Thyroid gland (tissue), 4 donors: ENCODE measurements at places on chromosomes 7 and 10. TPM values are rescaled to one million over a fixed set of nuclear protein-coding genes. Genes with fewer than 3 reads are reported as not detected.

DNA sequence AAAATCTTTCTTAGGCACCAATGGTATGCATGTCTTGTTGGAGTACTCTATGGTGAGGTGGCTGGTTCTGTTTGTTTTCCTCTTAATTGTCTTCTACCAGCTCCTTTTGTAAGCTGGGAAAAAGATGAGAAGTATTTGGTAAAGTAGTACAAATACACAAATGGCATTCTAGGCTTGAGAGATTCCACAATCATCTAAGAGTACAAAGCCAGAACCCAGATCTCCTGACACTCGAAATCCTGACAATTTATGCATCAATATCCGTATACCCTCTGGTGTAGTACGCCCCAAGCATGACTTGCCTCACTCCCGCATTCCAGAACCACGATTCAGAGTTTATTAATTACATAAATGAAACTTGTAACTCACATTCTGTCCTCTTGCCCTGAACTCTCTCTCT, 43.5 kb downstream of the CDCA7L start:
- no peaks in the 10 kb centered on the region for H3K4me1 ChIP-seq
- H3K27ac ChIP-seq, result no peak overlapping the region
- no peak overlapping the region for H3K4me3 ChIP-seq
- H3K27me3 ChIP-seq, result no peaks in the 10 kb centered on the region
- DNase-seq, result no peak

Gene MYOZ1
- total RNA-seq, result 6.0 TPM

DNA sequence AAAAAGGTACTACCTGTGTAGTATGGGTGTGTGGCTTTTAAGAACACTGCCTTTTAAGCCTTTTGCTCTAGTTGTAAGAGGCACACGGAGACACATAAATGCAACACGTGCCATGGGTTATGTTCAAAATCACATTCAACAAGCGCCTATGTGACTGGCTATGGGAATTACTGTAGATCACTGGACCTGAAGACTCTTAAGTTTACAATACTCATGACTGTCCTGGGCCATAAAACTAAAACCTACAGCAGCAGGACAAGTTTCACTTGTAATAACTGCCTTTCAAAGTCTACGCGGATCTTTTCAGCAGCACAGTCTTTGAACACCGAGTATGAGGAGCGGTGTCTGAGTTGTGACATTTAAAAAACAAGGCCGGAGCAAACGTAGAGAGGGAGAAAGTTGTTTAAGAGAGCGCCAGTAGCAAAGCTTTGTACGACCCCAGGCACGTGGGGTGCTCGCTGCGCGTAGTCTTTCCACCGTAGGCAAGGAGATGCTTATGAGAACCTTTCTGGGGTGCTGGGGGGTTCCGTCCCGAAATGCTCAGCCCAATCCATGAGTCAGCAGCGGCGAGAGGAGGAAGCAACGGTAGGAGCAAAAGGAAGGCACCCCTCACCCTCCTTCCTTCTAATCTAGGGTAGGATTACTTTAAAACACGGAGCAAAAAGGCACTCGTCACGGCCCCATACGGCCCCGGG, 662 bp downstream of the DNAJC2 start:
- peak overlapping the region; percentile 84 for H3K4me3 ChIP-seq
- H3K36me3 ChIP-seq, result no peaks in the 10 kb centered on the region
- peaks cover 23% of the 10 kb centered on the region for H3K4me1 ChIP-seq
- no peak for DNase-seq
- no peaks in the 10 kb centered on the region for H3K27me3 ChIP-seq

DNA sequence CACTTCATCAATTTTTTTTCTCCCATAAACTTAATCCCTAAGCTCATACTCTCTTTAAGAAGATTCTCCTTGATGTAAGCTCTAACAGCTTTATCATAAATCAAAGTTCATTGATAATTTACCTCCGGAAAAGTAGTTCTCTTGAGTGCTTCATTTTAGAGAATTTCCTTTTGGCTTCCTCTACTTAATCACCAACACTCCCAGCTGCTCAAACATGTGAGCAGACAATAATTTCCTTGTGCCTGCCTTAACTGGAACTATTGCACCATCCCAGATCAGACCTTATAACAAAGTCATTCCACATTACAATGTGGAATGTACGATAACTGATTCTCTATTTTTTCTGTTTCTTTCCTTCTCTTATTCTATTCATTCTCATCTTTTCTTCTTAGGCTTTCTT, 5.9 kb downstream of the FEZF1 start:
- H3K4me3 ChIP-seq, result no peak overlapping the region
- H3K4me1 ChIP-seq, result peaks cover 9% of the 10 kb centered on the region
- H3K36me3 ChIP-seq, result no peaks in the 10 kb centered on the region
- no peak for DNase-seq
- H3K27me3 ChIP-seq, result peaks cover 43% of the 10 kb centered on the region
- H3K27ac ChIP-seq, result no peak overlapping the region

DNA sequence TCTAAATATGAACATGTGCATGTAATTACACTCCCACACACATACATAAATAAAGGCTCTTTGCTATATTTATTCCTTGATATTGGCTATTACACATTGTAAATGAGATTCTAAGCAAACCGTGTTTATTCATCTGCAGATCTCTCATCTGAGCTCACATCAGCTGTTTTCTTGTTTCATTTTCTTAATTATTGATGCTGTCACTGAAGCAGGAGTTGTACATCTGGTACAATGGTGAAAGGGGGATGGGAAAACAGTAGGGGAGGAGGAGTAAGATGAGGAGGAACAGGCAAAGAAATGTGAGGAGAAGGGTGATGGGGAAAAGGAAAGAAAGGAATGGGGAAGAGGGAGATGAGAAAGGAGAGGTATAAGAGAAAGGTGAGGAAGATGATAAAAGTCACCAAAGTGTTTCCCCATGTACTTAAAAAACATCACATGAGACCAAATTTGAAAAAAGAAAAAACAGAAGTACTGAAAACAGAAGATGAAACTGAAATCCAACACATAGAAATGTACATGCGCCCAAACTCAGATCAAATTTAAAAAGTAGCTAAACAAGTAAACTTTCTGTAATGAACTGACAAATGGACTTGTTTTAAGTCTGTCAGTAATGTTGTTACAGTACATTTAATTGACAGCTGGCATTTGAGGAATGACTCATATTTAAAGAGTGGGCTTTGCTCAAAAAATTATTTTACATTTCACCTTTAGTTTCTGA, 472.2 kb downstream of the ARL4A start:
- H3K4me3 ChIP-seq, result no peak overlapping the region
- no peaks in the 10 kb centered on the region for H3K4me1 ChIP-seq
- H3K27ac ChIP-seq, result no peak overlapping the region
- DNase-seq, result no peak

DNA sequence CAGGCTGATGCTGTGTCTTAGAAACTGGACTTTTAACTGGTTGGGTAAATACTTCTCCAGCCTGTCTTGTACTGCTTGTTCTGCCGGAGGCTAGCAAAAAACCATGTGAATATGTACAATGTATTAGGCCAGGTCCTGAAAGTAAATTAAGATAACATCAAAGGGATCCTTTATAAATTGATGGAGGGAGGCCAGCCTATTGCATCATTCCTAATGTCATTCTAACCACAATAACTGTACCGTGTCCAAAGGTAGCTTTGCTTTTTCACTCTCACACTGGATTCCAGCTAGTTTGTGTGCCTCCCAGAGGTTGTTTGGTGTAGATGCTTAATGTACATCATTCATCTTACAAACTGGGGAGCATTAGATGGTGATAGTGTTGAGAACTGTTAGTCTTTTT, 91.2 kb upstream of the SEM1 start:
- H3K4me3 ChIP-seq, result no peak overlapping the region
- H3K27ac ChIP-seq, result no peak overlapping the region
- no peaks in the 10 kb centered on the region for H3K4me1 ChIP-seq
- H3K27me3 ChIP-seq, result no peaks in the 10 kb centered on the region

GRCh38 chr7:147525325-147525724, 1065.2 kb upstream of the C7orf33 start:
- H3K36me3 ChIP-seq, result no peaks in the 10 kb centered on the region
- no peaks in the 10 kb centered on the region for H3K4me1 ChIP-seq
- no peak overlapping the region for H3K27ac ChIP-seq
- DNase-seq, result no peak

DNA sequence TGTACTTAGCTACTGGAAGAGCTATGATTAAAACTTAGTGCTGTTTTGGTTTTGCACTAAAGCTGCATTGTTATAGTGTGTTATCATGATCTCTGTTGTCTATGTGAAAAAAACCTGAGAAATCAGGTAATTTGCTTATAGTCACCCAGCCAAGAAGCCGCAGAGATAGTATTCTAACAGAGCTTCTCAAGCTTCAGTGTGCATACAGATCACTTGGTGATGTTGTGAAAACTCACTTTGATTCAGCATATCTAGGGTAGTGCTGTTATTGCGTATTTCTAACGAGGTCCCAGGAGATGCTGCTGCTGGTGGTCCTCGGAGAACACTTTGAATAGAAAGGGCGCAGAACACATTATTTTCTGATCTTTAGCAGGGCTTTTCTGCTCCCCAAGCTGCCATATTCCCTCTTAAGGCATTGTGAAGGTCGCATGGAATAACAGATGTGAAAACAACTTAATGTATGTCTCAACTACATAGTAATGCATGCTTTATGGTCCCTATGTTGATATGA, 68.4 kb upstream of the PDCD4 start:
- peaks cover 17% of the 10 kb centered on the region for H3K4me1 ChIP-seq
- no peak overlapping the region for H3K4me3 ChIP-seq
- H3K27me3 ChIP-seq, result no peaks in the 10 kb centered on the region
- no peak for DNase-seq
- H3K27ac ChIP-seq, result peak overlapping the region; percentile 94
- H3K36me3 ChIP-seq, result no peaks in the 10 kb centered on the region

- H3K27me3 ChIP-seq, result no peaks in the 10 kb centered on the region
- DNase-seq, result no peak
- peaks cover 46% of the 10 kb centered on the region for H3K4me1 ChIP-seq
- no peaks in the 10 kb centered on the region for H3K36me3 ChIP-seq
Measured at GRCh38 chr10:22683140-22683389, 31.3 kb downstream of the PIP4K2A start.

Gene SCD
- total RNA-seq, result 29.7 TPM

Gene PCLO
- 28.3 TPM for total RNA-seq

DNA sequence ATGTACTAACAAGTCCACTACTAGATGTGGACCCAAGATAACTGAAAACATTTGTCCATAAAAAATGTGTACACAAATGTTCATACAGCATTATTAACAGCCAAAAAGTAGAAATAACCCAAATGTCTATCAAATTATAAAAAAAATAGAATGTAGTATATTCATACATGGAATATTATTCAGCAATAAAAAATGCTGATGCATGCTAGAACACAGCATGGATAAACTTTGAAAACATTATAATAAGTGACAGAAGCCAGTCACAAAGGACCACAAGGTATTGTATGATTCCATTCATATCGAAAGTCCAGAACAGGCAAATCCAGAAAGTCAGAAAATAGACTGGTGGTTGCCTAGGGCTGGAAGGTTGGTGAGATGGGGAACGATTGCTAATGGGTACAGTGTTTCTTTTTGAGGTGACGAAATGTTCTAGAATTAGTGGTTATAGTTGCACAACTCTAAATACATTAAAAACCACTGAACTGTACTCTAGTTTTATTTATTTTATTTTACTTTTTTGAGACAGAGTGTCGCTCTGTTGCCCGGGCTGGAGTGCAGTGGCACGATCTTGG, 43.3 kb upstream of the ANLN start:
- no peaks in the 10 kb centered on the region for H3K27me3 ChIP-seq
- H3K36me3 ChIP-seq, result no peaks in the 10 kb centered on the region
- no peak overlapping the region for H3K4me3 ChIP-seq
- H3K4me1 ChIP-seq, result no peaks in the 10 kb centered on the region

Gene LDB3
- 1.5 TPM for total RNA-seq

DNA sequence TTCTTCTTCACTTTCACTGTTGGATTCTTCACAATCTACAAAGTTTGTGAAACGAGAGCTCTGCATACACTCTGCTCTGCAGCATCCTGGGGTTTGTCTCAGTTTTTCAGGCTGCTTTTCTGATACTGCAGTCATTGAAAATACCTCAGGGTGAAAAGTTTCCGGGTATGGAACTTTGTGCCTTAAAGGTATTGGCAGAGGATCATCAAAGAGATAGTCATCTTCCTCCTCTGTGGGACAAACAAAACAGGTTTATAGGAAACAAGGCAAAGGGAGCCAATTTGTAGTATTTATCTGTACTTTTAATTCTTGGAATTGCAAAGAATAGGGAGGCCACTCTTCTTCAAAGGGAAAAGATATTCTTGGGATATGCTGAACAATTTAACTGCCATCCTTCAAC, 30.4 kb downstream of the SUV39H2 start:
- DNase-seq, result no peak
- no peaks in the 10 kb centered on the region for H3K27me3 ChIP-seq
- no peak overlapping the region for H3K27ac ChIP-seq
- peaks cover 14% of the 10 kb centered on the region for H3K36me3 ChIP-seq
- H3K4me3 ChIP-seq, result no peak overlapping the region

Gene PKD2L1
- total RNA-seq, result not detected

DNA sequence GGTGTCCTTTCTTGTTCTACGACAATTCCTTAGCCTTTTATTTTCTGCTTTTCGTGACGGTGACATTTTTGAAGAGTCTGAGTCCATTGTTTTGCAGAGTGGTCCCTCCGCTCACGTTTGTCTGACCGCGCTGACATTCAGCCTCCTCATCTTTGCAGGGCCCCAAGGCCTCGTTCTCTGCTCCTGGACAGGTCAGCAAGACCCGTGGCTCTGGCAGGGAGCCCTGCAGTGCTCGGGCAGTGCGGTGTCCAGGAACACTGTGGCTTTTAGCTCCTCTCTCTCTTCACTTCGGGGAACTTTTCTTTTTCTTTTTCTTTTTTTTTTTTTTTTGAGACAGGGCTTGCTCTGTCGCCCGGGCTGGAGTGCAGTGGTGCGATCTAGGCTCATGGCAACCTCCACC, 142.5 kb downstream of the DNAJB6 start:
- H3K36me3 ChIP-seq, result no peaks in the 10 kb centered on the region
- H3K27me3 ChIP-seq, result no peaks in the 10 kb centered on the region
- DNase-seq, result no peak
- H3K4me3 ChIP-seq, result no peak overlapping the region

GRCh38 chr10:130354976-130355795, 219.0 kb downstream of the GLRX3 start:
- H3K27me3 ChIP-seq, result no peaks in the 10 kb centered on the region
- DNase-seq, result no peak
- no peaks in the 10 kb centered on the region for H3K4me1 ChIP-seq
- H3K36me3 ChIP-seq, result no peaks in the 10 kb centered on the region

DNA sequence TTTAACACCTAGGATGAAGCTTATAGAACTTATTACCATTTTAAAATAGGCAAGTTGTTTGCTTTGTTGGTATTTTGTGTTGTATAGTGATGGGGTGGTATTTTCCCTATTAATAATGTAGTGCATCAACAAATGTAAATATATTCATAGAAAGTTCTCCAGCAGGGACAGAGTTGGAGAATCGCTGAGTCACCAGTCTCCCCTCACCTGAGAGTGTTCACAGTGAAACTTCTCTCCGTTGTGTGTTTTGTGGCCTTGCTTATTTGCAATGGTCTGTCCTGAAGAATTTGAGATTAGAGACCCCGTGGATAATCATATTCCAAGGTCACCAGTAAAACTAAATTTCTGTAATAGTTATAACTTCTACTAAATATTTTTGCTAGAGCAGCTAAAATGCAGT, 51.0 kb downstream of the HDAC9 start:
- H3K27me3 ChIP-seq, result no peaks in the 10 kb centered on the region
- H3K27ac ChIP-seq, result no peak overlapping the region
- no peak overlapping the region for H3K4me3 ChIP-seq
- H3K36me3 ChIP-seq, result no peaks in the 10 kb centered on the region
- peaks cover 2% of the 10 kb centered on the region for H3K4me1 ChIP-seq
- no peak for DNase-seq
